ENCODE measurements at places on chromosomes 1 and 21.

- DNase-seq = peak; percentile 91
Measured at GRCh38 chr1:86703696-86704457, 499 bp upstream of the SH3GLB1 start.

DNA sequence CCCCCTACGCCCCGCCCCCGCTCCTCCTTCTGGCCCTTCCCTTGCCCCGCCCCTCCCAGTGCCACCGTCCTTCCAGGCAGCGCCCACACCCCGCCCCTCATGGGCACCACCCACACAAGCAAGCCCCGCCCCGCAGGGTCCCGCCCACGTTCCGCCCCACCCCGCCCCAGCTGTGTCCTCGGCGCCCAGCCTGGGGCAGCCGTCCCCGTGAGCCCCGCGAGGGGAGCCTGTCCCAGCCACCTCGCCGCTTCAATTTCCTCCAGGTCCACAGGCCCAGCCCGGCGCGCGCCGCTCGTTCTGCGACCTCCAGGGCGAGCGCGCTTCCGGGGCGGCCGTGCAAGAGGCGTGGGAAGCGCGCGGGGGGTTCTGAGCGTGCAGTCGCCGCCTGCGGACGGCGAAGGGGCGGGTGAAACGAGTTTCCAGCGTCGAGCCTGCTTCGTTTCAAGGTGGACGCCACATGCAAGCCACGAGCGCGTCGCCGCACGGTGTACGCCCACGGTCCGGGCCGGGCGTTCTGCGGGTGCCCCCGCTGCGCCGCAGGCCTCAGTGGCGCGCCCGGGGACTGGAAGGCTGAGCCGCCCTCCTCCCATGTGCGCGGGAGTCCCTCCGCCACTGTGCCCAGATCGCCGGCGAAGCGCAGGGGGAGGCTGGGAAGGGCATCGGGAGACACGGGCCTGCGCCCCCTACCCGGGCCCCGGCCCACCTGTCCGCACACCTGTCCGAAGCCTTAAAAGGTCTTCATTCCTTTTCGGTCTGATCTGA lies 10.8 kb upstream of the FAAP20 start:
- DNase-seq = peak; percentile 95

DNA sequence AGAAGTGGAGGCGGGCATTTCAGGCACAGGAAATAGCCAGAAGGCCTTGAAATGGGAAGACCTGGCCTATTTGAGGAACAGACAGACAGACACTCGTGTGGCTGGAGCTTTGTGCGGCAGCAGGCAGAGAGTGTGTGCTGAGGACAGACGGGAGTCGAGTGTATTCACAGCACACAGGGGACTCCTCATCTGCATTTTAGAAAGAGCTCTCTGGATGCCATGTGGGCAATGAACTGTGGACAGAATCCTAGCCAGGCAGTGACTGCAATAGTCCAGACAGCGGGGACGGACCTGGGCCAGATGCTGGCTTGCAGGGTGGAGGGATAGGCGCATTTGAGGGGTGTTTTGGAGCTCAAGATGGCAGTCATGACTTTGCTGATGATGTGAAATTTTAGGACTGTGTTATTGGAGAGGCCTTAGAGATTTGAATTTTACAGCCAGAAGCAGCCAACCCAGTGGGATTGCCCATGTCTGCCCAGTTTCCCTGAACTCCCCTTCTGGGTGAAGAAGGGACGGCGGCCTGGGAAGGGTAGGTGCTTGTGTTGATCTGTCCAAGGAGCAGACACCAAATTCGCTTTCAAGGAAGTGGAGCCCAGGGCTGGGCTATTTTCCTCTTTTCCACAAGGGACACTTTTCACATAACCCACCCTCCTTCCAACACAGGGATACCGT lies 43.7 kb downstream of the CHAF1B start:
- no peak for DNase-seq

DNA sequence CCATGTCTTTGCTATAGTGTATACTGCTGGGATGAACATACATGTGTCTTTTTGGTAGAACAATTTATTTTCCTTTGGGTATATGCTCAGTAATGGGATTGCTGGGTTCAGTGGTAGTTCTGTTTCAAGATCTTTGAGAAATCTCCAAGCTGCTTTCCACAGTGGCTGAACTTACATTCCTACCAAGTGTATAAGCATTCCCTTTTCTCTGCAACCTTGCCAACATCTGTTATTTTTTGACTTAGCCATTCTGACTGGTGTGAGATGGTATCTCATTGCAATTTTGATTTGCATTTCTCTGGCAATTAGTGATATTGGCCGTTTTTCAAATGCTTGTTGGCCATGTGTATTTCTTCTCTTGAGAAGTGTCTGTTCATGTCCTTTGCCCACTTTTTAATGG lies 37.5 kb upstream of the ANGPTL1 start:
- DNase-seq = no peak

DNA sequence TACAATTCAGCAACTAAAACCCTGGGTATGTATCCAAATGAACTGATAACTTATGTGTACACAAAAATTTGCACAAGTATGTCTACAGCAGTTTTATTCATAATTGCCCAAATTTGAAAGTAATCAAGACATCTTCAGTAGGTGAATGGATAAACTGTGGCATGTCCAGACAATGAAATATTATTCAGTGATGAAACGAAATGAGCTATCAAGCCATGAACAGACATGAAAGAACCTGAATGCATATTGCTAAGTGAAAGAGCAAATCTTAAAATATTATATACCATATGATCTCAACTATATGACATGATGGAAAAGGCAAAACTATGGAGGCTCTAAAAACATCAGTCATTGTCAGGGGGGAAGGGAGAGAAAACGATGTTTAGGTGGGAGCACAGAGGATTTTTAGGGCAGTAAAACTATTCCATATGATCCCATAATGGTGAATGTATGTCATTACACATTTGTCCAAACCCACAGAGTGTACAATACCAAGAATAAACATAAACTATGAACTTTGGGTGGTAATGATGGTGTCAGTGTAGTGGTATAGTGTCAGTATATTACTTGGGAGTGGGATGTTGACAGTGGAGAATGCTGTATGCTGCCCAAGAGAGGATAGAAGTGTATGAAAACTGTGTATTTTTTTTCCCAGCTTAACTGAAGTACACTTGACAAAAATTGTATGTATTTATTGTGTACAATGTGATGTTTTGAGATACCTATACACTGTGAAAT lies 92.8 kb upstream of the PPP2R5A start:
- no peak for DNase-seq

DNA sequence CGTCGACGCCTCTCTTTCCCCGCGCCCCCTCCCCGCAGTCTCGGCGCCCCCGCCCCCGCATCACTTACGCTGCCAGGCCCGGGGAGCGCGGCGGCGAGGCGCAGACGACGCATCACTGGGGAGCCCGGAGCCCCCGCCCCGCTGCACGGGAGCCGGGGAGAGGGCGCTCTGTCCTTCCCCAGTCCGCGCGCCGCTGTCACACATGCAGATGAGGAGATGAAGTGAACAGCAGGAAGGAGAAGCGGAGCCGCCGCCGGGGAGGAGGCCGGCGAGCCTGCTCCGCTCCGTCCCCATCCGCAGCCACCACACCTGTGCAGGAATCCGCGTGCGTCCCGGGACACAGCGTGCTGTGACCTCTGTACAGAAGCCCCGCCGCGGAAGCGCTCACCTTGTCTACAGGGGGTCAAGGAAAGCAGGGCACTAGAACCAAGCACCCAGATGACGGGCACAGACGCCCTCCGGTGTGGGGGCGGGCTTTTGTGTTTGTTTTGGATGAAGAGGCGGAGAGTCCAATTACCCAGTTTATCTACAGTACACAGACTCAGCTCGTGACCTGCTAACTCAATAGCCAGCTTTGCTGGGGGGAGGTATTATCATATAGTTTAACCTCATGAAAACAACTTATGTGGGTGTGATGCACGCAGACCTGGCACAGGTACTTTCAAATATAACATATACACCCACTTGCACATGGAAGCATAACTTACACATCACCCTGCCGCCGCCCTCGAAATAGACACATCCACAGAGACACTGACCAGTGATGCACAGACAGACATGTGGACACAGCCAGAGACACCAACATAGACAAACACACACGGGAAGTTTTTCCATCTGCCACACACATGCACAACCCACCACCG lies 12.4 kb downstream of the KLHDC8A start:
- DNase-seq = no peak

GRCh38 chr1:2242814-2243725 lies 15.0 kb downstream of the SKI start:
- no peak for DNase-seq

GRCh38 chr1:160795951-160796383 lies at the start of gene LY9:
Gene LY9 (plus strand): TSS chr1:160796174. CDS start chr1:160796188, 14 bp downstream.
- DNase-seq = no peak
